ENCODE measurements at places on chromosomes 2 and 18.
A peak's percentile ranks its signal among the peaks of the same experiment; 100 is the strongest.

DNA sequence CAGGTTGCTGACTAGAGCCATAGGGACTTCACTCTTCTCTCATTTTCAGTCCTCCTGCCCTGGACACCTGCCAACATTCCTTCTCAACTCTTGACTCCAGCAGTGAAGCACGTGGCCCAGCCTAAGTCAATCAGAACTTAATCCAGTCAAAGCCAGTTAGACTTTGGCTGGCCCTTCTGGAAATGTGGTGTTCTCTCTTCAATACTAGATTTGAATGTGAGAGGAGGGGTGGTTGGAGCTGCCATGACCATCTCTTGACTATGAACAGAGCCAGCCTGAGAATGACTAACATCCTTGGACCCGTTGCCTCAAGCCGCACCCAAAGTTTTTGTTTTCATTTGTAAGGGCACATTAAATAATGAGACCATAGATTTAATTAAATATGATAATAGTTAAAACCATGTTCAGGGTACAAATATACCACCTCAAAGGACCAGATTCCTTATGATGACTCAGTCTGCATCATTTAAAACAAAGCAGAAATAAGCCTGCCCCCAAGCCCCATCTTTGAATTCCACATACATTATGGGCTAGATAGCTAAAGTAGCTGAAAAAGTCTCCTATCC is 49.7 kb upstream of the RASGRP3 start:
- DNase-seq, result no peak

DNA sequence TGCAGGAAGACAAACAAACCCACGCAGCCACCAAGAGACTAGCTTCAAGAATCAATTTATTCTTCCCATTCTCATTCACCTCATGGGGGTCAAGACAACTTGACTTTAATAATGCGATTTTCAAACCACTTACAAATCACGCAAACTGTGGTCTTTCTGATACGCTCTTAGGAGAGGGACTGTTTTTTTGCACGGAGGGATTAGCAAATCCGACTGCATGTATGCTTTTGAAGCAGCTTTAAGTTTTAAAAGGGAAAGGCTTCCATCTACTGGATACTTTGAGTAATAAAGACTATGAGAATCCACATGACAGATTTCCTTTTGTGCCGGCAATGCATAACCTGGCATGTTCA is 322.9 kb upstream of the KCNJ3 start:
- DNase-seq, result no peak

- peak; percentile 43 for DNase-seq
Measured at GRCh38 chr2:168119515-168120141, 127.8 kb downstream of the STK39 start.

DNA sequence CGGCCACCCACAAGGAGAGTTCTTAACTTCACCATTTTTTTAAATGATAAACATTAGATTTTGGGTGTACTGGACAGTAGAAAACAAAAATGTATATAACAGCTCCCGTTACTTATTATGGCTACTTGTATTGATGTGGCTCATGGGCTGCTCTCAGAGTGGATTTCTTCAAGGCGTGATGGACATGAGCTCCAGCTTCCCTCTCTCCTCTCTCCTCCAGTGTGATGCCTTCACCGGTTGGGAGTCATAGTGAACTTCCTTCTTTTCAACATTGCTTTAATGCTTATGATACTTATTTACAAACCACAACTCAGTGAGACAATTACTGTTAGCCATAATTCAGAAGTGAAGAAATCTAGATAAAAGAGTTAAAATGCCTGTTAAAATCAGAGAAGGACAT is 515.2 kb downstream of the RNF144A start:
- no peak for DNase-seq

- DNase-seq, result no peak
Measured at GRCh38 chr18:79615091-79615490, 64.5 kb upstream of the CTDP1 start.

DNA sequence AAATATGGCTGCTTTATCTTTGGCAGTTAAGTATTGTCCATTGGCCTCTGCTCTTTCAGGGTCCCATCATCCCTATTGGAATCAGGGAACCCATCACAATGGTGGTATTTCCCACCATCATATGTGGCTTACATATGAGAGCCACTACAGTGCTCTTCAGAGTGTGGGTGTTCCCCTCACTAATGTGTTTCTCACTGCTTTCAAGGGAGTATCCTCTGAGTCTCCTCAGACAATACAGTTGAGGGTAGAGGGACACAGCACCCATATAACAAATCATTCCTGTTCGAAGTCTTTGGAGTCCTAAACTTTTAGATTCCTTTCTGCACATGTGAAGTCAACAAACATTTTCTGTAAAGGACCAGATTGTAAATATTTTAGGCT is 48.8 kb upstream of the DNAJC10 start:
- DNase-seq, result no peak

DNA sequence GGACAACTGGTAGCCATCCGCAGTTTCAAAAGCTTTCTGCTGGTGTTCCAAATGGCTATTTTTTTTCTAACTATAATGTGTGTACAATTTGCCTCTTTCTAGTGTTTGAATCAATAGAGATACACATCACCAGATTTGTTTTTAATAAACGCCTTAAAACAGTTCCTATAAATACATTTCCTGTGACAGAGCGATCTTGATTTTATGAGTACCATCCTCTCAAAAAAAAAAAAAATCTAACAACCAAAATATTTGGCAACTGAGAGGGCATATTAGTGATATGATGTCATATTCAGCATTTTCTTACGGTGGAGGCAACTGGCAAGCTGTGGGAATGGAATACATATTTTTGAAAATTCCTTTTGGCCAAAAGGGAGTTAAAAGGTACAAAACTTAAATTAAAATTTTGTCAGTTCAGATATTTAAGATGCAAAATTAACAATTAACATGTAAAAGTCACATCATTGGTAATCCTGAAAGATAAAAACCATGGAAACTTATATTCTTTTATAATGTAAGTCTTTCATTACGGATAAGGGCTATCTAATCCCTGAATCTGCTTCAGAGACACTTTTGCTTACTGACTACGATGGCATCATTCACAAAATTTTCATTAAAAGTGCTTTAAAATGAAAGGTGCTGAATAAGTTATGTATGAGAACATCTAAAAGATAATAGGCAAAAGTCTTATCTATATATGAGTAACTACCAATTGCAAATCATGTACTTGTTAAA is 268.4 kb downstream of the TCF4 start:
- DNase-seq, result no peak

DNA sequence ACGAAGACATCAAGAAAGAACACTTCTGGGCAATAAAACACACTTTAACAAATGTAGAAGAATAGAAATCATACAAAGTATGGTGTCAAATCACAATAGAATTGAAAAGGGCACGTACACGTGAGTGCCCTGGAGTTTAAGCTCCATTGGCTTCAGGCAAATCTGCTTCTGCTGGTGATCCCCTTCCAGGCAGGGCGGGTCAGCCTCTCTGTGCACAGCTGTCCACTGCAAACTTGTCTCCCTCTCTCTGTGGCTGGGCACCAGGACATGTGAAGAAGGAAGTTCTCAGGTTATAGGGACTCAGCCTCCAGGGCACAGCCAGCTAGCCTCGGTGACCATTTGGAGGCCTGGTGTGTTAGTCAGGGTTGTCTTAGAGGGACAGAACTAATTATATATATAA is 66.0 kb downstream of the ST3GAL5 start:
- DNase-seq, result no peak

GRCh38 chr2:3454802-3455201 is 64.5 kb downstream of the ADI1 start:
- DNase-seq, result no peak

- no peak for DNase-seq
Measured at GRCh38 chr18:26482569-26482968, 65.8 kb downstream of the KCTD1 start.

- DNase-seq, result no peak
Measured at GRCh38 chr2:216880509-216881184, 20.8 kb upstream of the TNP1 start.

GRCh38 chr18:44725300-44726058 is 44.8 kb downstream of the SETBP1 start:
- DNase-seq, result peak; percentile 14

GRCh38 chr2:99602476-99602875 is 112.7 kb upstream of the REV1 start:
- no peak for DNase-seq

- peak; percentile 17 for DNase-seq
Measured at GRCh38 chr2:85273738-85274731, 53.8 kb downstream of the TGOLN2 start.

DNA sequence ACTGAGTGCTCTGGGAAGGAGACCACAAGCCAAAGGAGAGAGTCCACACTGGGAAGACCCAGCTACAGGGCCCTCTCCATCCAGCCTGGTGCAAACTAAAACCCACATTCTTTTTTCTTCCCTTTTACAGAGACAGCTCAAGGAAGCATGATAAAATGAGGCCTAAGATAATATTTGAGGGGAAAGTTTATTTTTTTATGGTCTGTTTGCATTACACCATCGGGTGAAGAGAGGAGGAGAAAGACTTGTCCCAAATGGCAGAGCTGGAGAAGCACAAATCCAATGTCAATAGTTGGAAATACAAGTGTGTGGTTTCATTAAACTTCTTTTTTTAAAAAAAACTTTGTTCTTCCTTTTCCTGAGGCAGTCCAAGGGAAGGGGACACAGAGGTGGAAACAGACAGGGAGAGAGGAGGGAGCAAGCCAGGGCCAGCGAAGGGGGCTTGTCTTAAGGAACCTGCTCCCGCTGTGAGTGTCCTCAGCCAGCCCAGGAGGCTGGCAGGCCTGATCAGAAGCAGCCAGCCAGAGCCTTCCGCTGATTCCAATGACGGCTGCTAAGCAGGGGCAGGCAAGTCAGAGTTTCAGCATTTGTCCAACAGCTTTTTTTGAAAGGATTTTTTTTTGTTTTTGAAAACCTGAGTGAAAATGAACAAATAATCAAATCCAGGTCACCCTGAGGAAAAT is 203.8 kb upstream of the SIX2 start:
- no peak for DNase-seq

- DNase-seq, result no peak
Measured at GRCh38 chr2:70743677-70744076, 24.3 kb downstream of the ADD2 start.

DNA sequence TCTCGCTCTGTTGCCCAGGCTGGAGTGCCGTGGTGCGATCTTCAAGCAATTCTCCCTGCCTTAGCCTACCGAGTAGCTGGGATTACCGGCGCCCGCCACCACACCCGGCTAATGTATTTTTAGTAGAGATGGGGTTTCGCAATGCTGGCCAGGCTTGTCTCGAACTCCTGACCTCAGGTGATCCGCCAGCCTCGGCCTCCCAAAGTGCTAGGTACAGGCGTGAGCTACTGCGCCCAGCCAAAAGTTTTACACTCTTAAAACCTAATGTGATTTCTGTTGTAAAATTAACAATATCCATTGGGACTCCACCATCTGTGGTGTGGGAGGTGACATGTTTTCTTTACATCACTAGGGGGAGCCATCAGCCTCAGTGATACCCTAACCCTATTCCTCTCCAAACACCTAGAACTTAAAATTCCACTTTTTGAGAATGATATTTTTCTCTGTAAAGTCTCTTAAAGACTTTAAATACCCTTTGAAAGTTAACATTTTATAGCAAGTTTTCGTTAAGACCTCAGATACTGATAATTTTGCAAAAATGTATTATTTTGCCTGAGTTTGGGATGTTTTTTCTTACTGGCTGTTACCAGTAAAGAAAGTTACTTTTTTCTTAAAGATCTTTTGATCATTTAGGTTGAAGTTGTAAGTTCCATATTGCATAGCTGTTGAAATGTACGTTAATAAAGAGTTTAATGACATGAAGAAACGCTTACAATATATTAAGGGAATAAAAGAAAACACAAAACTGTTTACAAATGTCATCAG is 11.6 kb upstream of the EIF2AK2 start:
- no peak for DNase-seq

GRCh38 chr2:230895536-230896345 is 29.3 kb downstream of the GPR55 start:
- DNase-seq, result no peak

- DNase-seq, result no peak
Measured at GRCh38 chr2:70854411-70854810, 18.8 kb upstream of the CD207 start.

DNA sequence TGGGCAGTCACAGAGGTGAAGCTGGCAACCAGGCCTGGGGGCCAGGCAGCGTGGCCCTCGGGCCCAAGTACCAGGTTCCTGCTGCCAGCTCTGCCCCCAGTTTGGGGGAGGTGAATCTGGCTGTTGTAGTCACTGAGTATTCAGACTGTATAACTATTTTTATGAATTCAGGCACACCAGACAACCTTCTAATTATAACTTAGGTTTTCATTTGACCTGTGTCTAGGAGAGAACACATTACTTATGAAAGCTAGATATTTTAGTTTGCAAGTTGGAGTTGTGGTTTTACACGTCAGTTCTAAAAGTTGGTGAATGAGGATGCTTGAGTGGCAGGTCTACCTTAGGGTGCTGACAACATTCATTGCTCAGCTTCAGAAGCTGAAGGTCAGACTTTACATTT is 71.7 kb downstream of the LIMS1 start:
- DNase-seq, result no peak

- DNase-seq, result no peak
Measured at GRCh38 chr2:10135296-10136089, 13.0 kb downstream of the RRM2 start.

DNA sequence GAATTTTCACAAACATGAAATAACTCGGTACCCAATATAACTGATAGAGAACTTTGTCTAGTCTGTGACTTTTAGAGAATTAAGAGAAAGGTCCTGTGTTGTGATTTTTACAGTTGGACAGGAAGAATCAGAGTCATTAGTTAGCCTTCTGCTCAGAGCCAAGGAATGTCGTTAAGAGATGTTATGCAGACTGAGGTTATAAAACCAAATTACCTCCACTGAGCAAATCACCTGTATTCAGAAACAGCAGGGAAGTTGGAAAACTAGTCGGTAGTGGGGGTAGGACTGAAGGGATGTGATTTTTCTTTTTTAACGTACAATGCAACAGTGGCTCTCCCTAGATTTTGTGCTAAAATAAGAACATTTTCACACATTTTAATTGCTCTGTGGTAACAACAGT is 18.5 kb downstream of the TANK start:
- DNase-seq, result no peak

DNA sequence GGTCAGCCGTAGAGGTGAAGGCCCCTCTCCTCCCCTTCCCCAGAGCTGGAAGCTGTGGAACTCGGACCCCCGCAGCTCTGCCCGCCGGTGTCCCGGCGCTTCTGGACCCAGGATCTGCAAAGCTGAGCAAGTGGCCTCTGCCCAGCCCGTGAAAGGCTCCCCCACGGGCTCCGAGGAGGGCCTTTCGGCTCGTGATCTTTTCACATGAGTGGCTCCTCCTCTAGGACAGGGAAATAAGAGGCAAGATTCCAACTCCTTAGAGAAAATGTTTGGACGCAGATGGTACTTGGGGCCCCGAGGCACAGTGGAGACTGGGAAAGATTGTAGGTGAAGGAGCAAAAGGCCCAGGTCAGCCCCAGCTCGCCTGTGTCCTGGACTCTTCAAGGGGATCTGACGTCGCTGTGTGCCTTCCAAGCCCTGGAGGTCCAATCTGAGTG is 48.2 kb upstream of the SP3 start:
- no peak for DNase-seq

DNA sequence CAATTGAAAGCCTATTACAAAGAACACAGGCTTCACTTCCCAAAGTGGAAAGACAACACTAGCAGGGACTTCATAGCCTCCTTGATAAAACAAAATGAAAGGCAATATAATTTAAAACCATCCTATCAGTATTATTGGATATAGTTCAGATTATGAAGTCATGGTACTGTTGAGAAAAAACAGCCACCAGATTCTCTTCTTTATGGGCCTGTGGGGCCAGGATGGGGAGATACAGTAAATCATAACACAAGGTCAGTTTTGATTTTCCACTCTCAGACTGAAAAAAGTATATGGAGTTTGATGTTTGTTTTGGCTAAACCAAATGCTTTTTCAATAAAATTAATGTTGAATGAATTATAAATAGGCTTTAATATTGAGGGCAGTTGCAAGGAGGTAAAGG is 129.1 kb downstream of the BCL2L11 start:
- no peak for DNase-seq

Measured in T-helper 1 cell (primary cell).